ENCODE measurements at places on chromosomes 12 and 14.
A peak's percentile ranks its signal among the peaks of the same experiment; 100 is the strongest.

- DNase-seq = no peak
These were observed 199.9 kb downstream of the LRIG3 start for GRCh38 chr12:58720421-58720820.

GRCh38 chr14:89507926-89508460 lies 91.0 kb upstream of the FOXN3 start:
- no peak for DNase-seq

DNA sequence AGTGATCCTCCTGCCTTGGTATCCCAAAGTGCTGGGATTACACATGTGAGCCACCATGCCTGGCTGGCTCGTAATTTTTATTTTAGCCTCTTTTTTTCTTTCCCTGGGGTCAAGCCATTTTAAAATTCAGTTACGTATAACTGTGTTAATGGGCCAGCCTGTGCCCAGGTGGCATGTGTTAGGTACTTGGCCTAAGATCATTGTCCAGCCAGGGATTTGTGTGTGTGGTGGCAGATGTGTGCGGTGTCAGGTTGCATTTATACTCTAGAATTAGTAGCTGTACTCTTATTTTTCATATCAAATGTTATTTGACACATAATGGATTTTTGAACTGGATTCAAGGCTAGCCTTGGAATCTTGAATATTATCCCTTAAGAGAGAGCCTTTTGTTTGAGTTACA lies 69.3 kb downstream of the FBXO34 start:
- no peak for DNase-seq

GRCh38 chr12:16691624-16692023 lies 85.7 kb upstream of the LMO3 start:
- no peak for DNase-seq

- no peak for DNase-seq
These were observed 10.5 kb downstream of the PLD4 start for GRCh38 chr14:104935026-104935650.

GRCh38 chr12:83461336-83461935 lies 774.7 kb downstream of the TMTC2 start:
- DNase-seq = no peak

DNA sequence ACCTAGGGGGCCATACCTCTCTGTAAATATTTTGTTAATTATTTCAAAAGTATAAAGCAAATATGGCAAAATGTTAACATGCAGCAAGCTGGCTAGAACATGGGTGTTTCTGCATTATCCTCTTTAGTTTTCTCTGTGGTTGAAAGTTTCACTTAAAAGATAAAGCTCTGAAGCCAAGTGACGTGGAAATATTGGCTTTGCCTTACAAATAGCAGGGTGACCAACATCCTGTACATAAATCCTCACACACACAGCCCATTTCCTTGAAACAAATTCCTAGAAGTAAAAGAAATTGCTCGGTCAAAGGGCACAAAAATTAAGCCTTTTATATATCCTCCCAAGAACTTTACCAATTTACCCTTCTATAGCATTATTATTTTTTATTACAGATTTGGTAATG lies 10.6 kb upstream of the VWF start:
- no peak for DNase-seq

- DNase-seq = no peak
These were observed 35.7 kb downstream of the RIN3 start for GRCh38 chr14:92549105-92549858.

- DNase-seq = peak; percentile 51
These were observed 131.8 kb upstream of the KRAS start for GRCh38 chr12:25382311-25383106.

GRCh38 chr12:121845701-121846100 lies 13.0 kb downstream of the HPD start:
- no peak for DNase-seq

- DNase-seq = no peak
These were observed 43.0 kb downstream of the DDHD1 start for GRCh38 chr14:53110096-53110495.

DNA sequence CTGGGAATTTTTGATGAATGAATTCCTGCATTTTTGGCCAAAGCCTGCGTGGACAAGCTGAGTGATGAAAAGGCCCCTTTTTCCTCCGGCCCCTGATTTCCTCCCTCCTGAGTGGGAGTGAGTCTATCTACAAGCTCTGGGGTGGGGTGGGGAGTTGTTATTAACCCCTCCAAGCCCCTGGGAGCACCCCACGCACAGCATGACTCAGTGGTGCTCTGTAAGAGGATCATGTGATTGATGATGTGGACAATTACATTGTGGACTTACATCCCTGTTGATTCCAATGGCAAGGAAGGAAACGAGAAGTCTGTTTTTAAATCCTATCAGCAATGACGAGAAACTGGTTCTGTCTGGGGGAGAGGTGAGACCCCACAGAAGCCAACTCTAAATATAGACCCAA lies 5.1 kb upstream of the DLK1 start:
- DNase-seq = no peak

DNA sequence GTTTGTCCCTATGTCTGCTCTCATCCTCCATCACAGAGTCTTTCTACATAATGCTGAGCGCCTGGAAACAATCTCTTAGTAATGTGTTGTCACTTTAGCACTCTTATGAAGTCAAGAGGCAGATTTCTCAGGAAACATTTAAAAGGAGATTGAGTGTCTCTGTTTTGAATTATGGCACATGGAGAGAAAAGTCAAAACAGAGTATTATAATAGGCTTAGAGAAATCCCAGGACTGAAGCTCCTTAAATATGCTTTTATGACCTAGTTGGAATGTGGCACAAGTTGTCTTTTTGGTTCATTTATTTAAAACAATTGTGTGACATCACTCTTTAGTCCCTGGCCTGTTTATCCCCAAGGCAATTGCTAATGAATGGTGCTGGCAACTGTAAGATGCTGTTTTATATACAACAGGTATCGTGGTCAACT lies 117.8 kb upstream of the HIF1A start:
- no peak for DNase-seq

DNA sequence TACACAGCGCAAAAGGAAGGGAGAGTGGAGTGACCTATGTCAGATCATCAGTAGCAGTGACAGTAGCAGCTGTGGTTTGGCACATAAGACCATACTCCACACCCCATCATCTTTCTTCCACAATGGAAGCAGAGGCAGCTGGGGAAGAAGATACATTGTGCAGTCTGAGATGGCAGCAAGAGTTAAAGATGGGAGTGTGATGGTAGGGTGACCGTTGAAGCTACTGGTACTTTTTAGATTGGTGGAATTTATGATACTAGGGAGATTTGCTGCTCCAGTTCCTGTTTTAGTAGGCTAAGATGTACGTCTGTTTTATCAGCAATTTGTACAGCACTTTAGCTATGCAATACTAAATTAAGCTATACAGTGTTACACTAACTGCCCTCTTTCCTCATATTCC lies 291.0 kb downstream of the FUT8 start:
- no peak for DNase-seq

- peak; percentile 66 for DNase-seq
These were observed 51.1 kb upstream of the CRACR2A start for GRCh38 chr12:3803865-3804472.

- DNase-seq = no peak
These were observed 245.5 kb downstream of the BCL11B start for GRCh38 chr14:99026471-99026870.

DNA sequence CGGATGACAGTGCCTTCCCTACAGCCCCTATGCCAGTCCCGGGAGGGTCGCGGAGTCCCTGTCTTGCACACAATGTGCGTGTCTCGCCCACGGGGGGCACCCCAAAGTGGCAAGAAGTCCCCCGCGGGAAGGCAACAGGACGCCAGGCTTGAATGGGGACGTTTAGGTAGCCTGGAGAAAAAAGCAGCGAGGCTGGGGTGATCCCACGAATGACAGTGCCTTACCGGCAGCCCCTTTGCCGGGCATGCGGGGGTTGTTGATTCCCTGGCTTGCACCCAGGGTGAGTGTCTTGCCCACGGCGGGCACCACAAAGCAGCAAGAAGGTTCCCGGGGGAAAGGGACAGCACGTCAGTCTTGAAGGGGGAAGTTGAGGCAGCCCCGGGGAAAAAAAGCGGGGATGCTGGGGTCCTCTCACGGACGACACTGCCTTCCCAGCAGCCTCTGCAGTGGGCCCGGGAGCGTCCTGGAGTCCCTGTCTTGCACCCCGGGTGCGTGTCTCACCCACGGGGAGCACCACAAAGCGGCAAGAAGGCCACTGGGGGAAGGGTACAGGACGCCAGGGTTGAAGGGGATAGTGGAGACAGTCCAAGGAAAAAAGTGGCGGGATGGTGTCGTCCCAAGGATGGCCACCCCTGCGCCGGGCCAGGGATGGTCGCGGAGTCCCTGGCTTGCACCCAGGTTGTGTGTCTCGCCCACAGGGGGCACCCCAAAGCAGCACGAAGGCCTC lies 156.8 kb upstream of the ALG10B start:
- DNase-seq = no peak

DNA sequence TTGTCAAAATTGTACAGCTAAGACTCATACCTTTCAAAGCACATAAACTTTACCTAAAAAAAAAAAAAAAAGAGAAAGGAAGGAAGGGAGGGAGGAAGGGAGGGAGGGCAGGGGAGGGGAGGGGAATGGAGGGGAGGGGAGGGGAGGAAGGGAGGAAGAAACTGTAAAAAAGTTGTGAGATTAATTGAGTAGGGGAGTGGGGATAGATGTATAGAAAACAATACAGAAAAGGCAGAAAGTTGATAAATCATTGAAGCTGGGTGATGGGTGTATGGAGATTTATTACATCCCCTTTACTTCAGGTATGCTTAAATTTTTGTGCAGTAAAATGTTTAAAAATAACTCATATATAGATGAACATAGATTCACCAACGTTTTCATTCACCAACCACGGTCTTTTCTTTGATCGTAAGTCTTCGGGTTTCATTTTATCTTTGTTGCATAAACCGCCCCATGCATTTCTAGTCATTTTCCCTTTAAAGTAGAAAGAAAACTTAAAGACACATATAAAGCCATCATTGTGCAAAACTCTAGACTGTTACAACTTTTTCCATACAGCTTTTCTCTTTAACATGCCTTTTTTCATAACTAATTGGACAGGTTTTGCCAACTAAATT lies 191.2 kb upstream of the KRR1 start:
- DNase-seq = peak; percentile 5

- DNase-seq = no peak
These were observed 23.6 kb upstream of the KCNH3 start for GRCh38 chr12:49515266-49515665.

GRCh38 chr12:111984820-111985219 lies 28.1 kb downstream of the TMEM116 start:
- no peak for DNase-seq

DNA sequence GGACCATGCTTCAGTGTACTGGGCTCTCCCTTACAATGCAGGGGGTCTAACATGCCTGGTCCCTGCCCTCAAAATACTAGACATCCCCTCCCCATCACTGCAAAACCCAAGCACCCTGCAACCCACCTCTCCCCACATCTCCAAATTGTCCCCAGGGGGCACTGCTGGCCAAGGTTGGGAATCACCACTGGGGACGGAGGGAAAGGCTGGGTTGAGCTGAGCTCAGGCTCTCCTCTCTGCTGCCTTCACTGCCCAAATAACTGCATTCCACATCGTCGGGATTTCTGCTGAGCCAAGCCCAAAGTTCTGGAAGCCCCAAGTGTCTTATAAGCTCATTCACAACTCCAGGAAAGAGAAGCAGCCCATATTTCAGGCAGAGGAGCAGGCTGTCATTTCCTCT lies 69.6 kb downstream of the NT5DC3 start:
- DNase-seq = no peak

DNA sequence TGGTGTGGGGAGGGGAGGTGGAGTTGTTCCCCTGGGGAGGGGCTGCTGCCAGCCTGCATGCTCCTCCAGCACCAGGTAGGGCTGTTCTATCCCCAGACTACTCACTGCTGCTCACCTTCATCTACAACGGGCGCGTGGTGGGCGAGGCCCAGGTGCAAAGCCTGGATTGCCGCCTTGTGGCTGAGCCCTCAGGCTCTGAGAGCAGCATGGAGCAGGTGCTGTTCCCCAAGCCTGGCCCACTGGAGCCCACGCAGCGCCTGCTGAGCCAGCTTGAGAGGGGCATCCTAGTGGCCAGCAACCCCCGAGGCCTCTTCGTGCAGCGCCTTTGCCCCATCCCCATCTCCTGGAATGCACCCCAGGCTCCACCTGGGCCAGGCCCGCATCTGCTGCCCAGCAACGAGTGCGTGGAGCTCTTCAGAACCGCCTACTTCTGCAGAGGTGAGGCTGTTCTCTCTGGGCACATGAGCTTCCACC lies 3.5 kb downstream of the IRF9 start:
- DNase-seq = no peak

DNA sequence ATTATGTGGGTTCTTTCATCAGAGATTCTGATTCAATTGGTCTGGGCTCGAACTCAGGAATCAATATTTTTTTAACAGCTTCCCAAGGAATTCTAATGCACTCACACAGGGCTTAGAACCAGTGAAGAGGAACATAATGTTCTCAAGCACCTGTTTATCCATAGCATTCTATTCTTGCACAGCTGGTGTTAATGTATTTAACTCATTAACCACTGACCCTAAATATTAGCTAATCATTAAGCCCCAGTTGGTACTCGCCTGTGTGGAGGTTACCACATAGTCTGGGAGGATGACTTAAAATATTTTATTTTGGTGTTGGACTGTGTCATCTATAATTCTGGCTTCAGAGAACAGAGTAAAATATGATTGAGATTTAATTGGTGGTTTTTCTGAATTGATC lies 45.3 kb downstream of the LRP6 start:
- DNase-seq = no peak

GRCh38 chr12:116015525-116015924 lies 262.0 kb downstream of the MED13L start:
- peak; percentile 5 for DNase-seq

Measured in CD4-positive, alpha-beta T cell treated with Interleukin-6 at 100 ng/mL for 8 hours (primary cell).